NAMALWA (cell line): ENCODE measurements at places on chromosomes 12 and 14.

DNA sequence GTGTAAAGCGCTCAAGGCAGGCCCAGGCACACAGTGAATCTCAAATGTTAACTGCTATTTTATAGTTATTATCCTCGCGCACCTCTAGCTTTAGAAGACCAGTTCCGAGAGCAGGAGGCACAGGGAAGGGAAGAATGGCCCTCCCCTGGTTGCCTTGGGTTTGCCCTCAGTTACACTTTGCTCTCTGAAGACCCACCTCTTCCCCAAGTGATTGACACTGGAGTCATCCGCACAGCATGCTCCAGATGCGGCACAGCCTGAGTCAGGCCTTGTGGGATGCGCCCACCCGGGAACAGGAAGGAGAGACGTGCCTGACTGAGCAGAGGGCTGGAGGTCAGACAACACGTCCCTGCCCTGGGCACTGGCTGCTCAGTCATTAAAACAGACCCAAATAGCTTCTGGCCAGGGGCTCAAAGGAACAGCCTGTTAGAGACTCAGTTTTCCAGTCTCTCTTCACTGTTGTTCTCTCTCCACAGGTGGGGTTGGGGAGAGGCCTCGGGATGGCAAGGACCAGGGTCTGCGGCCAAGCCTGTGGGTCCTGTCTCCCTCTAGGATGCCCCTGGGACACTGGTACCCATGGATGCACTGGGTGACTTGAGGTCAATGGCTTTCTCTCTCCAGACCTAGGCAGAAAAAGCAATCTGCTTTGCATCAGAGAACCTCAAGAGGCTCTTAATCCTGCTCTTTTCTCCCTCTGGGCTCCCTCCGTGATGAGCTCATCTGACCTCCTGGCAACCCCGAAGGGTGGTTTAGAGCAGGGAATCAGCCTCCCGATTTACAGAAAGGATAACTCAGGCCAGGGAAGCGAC, 13.6 kb upstream of the MLXIP start:
- no peak for DNase-seq

DNA sequence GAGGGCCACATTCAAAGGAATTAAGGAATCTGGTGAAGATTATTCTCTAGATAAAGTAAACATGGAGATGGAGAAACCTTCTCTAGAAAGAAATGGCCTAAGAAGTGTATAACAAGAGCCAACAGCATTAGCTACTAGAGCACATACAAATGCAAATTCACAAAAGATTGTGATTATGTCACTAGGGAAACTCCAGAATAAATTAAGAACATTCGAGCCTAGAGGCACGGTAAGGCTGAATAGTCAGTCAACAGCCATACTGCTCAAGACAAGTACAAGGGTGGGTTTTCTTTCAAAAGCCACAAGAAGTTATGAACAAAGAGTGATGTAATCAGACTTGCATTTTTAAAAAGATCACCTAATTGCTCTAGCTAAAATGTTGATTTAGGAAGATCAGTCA, 25.4 kb downstream of the PPP4R3A start:
- DNase-seq, result no peak

DNA sequence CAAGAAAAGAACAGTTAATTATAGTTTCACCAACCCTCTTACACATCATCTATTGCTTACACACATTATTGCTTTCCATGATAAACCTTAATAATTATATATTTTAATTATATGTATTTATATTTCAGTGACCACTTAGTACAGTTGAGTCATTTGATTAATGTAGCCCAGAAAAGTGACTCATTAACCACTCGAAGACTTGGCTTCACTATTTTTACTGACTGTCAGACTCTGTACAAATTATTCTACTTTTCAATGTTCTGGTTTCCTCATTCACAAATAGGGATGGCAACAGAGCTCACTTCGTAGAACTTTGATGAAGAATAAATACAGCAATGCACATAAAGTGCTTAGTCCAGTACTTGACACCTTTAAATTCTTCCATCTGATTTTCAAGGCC, 98.3 kb downstream of the CFAP54 start:
- DNase-seq, result no peak

- peak; percentile 60 for DNase-seq
Measured at GRCh38 chr14:74502236-74503019, 8.9 kb downstream of the ISCA2 start.

DNA sequence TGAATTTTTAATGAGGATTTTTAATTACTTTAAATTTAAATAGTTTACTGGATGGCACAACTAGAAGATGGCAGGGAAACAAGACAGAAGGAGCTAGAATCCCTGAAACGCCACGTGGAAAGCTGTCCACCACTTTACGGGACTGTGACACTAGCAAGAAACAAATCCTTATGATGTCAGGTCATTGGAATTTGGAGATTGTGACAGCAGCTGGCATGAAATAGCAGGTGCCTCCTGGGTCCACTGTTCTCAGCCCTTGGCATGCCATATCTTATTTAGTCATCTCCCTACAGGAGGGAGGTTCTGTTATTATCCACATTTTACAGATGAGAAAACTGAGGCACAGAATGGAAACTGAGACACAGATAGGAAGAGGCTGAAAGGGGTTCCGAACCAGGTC, 113.8 kb downstream of the BCL11B start:
- DNase-seq, result no peak

DNA sequence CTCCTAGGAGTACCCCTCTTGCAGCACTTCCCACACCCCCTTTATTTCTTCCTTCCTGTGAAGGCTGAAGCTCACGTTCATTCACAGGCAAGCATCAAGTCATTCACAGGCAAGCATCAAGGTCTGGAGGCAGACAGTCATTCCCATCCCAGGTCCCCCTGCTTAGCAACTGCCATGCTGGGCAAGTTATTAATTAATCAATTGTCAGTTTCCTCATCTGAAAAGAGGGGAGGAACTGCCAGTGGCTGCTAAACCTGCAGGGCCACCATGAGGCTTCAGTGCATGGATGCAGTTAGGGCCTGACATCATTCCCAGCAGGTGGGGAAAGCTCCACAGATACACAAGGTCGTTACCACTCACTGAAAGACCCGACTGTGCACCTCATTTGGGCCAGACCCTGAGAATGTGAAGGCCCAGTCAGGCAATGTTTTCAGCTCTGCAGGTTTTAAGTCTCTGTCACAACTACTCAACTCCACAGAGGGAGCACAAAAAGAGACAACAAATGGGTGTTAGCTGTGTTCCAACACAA, 85.0 kb upstream of the GPR68 start:
- DNase-seq, result no peak

DNA sequence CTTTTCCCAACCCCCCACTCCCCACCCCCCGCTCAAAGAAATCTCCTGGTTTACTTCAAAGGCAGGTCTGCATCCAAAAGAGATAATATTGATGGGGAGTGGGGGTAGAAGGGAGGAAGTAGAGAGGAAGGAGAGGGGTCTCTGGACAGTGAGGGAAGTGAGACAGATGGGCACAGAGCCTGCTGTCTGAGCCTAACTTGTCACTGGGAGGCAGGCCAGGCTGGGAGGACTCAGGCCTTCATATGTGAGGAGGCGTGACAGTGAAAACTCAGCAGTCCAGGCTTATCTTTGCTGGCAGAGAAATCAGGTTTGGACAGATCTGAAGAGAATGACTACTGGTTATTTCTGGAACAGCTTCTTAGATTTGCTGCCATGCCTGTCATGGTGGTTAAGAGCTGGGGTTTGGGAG, 192.3 kb downstream of the NUAK1 start:
- DNase-seq, result no peak

GRCh38 chr12:92289629-92290349, 144.1 kb upstream of the BTG1 start:
- no peak for DNase-seq

- no peak for DNase-seq
Measured at GRCh38 chr12:84117190-84117589, 795.4 kb downstream of the SLC6A15 start.

GRCh38 chr12:93292731-93293566, 84.8 kb upstream of the NUDT4 start:
- no peak for DNase-seq

- DNase-seq, result no peak
Measured at GRCh38 chr12:53997204-53998109, 2.5 kb upstream of the HOXC9 start.
